GM06990 (cell line): ENCODE measurements at places on chromosomes 2 and 18.
A peak's percentile ranks its signal among the peaks of the same experiment; 100 is the strongest.

GRCh38 chr2:165777522-165778186 lies 16.4 kb downstream of the GALNT3 start:
- DNase-seq = no peak

- DNase-seq = peak; percentile 25
Observed at GRCh38 chr2:42492691-42493467, 903 bp downstream of the KCNG3 start.

DNA sequence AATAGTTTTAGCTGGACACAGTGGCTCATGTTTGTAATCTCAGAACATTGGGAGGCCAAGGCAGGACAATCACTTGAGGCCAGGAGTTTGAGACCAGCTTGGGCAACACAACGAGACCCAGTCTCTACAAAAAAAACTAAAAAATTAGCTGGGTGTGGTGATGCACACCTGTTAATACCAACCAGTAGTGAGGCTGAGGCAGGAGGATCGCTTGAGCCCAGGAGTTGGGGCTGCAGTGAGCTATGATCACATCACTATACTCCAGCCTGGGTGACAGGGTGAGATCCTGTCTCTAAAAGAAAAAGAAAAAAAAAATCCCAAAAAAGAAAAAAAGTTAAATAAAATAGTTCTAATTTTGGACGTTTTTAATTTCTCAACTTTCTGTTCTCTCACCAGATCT lies 68.7 kb downstream of the MAP4K3 start:
- no peak for DNase-seq

DNA sequence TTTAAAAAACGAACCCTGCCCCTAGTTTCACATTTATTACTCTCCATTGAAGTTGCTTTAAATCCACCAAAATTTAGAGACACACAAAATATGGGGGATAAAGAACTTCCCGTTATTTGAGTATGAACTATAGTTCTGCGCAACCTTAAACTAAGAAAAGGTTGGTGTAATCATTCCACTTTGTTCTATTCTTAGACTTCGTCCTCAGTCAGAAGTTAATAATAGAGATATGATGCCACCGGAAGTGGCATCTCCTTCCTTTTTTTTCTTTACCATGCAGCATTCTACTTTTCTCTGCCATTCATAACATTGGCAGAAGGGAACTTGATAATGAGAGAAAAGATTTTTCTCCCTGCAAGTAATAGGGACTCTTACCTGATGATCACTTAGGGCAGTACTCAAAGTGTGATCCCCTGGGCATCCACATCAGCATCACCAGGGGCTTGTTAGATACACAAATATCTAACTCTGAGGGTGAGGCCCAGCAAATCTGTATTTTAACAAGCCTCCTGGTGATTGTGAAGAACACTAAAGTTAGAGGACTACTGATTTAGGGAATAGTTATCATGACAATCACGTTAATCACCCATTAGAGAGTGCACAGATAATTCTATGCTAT lies 147.7 kb upstream of the DTNA start:
- no peak for DNase-seq

GRCh38 chr18:78758496-78758895 lies 221.1 kb upstream of the SALL3 start:
- no peak for DNase-seq

- no peak for DNase-seq
Observed at GRCh38 chr2:85952196-85952734, 63.5 kb upstream of the ST3GAL5 start.

DNA sequence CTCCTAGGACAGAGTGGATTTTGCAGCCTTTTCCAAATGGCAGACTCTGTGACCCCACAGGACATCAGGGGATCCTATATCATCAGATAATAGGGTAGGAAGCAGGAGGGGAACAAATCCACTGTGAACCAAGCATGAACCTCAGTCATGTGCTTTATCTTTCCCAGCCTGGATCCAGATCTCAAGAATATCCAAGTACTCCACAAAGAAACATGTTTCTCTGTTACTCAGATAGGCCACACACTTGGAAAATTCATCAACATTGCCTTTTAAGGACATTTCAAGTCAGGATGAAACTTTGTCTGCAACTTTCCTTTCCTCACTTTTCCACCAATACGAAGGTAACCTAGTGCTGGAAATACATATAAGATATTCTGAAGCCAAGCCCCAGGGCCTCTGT lies 85.8 kb downstream of the RDH14 start:
- DNase-seq = no peak
